ENCODE measurements at places on chromosomes 1 and 21.

GRCh38 chr21:24023402-24023801, 1583.9 kb downstream of the MRPL39 start:
- no peak for DNase-seq

- DNase-seq, result no peak
These were observed 29.0 kb upstream of the SLC19A2 start for GRCh38 chr1:169514566-169515270.

GRCh38 chr1:174912264-174912663, 87.5 kb upstream of the CACYBP start:
- DNase-seq, result no peak

DNA sequence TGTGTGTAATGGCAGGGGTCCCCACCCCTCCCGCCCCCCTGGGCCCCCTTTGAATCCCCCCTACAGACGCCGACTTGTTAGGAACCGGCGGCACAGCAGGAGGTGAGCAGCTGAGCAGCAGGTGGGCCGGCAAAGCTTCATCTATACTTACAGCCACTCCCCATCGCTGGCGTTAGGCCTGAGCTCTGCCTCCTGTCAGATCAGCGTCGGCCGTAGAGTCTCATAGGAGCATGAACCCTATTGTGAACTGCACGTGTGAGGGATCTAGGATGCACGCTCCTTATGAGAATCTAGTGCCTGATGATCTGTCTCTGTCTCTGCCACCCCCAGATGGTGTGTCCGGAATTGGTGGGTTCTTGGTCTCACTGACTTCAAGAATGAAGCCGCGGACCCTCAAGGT, 14.9 kb upstream of the VPS26C start:
- peak; percentile 2 for DNase-seq

- no peak for DNase-seq
These were observed 6.0 kb downstream of the RAVER2 start for GRCh38 chr1:64750875-64751274.

- no peak for DNase-seq
These were observed 56.0 kb downstream of the FOXJ3 start for GRCh38 chr1:42279055-42279454.

All from CD4-positive, alpha-beta T cell treated with Interleukin-6 at 100 ng/mL for 8 hours (primary cell).